Activated CD4-positive, alpha-beta T cell treated with anti-CD3 and anti-CD28 coated beads, Interleukin-2, amount 50 U/mL, for 1 hour (primary cell): ENCODE measurements at places on chromosomes 3 and 15.

DNA sequence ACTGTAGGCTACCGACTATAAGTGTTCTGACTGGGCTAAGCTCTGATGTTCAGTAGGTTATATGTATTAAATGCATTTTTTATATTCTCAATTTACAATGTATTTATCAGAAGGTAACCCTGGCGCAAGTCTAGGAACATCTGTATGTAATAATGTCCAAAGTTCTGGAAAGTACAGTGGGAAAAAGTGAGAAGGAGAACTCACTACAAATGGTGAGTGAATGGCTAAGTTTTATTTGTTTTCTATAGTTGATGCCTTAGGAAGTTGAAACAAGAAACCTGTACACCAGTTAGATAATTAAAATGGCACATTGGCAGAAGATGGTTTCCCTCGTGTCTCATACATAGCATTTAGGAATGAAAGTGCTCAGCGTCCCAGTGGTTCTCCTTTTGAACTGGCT is 333.4 kb upstream of the THRB start:
- no peak for DNase-seq

DNA sequence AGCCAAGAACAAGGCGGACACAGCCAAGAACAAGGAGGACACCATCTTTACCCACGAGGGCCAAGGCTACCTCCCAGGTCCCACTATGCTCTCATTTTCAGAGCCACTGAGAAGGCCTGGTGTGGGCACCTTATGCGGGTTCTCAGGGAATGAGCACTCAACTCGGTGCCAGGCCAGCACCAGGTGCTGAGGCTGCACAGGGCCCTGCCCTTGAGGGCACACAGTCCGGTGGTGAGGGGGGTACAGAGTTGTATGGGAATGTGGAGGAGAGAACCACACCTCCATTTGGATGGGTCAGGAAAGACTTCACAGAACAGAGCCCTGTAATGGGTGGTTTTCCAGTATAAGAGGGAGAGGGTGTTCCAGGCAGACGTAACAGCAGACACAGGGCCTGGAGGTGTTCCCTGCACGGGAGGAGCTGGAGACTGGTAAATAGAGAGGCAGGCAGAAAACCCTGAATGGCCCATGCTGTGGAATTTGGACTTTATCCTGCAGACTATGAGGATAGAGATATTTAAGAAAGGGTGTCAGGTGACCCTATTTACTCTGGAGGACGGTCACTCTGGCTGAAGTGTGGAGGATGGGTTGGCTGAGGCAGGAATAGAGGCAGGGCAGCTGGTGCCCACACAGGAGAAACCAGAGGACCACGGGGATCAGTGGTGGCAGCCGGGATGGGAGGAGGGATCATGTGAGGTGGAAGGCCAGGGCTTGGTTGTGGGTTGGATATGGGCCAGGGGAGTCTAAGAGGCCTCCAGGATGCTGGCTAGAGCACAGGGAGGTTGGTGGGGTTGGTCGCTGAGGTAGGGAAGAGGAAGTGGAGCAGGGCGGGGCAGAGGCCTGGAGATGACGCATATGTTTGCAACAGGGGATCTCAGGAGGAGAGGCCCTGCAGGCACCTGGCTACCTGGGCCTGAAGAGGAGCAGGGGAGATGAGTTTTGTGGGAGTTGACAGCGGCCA is 34.6 kb downstream of the CRABP1 start:
- no peak for DNase-seq

DNA sequence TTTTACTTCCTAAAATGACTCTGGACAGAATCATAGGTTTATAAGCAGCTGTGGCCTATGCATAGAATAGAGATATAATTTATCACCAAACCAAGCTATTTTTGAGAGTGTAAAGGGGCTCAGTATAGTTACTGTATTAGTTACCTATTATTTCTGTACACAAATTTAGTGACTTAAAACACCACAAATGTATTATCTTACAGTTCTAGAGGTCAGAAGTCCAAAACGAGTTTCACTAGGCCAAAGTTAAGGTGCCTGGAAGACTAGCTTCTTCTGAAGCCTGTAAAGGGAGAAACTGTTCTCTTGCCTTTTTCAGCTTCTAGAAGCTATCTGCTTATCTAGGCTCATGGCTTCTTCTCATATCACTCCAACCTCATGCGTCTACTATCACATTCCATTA is 30.1 kb downstream of the CCDC54 start:
- no peak for DNase-seq

DNA sequence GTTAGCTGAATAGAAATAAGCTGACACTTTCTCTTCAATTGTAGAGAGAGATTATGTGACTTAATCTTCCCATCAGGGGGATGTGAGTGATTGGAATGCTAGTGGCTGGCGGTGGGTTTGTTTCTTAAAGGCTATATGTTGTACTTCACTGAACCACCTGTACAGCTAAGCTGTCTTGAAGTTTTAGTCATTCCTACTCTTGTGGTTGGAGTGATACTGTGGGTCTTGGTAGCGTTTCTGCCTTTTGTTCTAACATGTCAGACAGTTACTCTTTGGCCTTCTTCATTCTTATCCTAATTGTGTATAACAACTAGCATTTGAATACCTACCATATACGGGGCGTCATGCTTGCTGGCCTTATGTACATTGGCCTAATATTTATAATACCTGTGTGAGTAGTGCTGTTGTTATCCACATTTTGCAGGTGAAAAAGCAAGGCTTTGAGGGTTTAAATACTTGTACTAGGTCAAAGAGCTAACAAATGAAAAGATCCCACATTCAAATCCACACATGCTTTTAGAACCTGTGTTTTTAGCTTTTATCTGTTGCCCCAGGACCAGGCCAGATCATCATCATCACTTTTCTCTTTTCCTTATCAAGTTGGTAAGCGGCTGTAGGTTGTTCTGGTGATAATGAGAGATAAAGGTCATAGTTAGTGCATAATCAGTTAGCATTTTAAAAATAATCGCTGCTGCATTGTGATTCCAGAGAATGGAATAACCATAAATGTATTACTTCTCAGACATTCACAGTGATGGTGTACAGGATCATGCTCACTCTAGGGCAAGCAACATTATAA is 50.2 kb downstream of the AKAP13 start:
- no peak for DNase-seq

DNA sequence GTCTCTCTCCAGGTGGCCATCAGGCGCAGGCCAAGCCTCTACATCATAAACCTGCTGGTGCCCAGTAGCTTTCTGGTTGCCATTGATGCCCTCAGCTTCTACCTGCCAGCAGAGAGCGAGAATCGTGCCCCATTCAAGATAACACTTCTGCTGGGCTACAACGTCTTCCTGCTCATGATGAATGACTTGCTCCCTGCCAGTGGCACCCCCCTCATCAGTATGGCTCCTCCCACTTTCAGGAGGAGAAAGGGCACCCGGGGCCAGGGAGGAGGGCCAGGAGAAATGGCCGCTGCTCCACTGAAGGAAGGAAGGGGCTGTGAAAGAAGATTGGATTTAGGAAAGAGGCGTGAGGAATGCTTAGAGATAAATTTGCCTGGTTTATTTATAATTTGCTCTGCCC is 6.6 kb downstream of the HTR3C start:
- DNase-seq = no peak
